ENCODE measurements at places on chromosomes 1 and 21.

DNA sequence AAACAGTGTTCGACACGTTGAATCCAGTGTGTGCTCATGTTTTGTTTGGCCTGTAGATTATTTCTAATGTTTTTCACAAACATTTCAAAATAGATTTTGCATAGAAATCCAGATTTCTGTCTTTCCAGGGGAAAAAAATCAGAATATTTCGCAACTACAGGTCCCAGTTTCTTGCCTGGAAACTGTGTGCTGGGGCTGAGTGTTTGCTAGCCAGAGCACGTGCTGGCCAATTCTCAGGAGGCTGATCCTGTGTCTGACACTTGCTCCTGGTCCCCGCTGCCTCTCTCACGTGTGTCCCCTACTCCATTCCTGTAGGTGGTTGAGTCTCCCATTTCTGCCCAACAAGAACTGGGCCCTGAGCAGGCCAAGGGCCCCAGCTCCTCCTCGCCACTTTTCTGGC is 2.4 kb downstream of the MAB21L3 start:
- DNase-seq: no peak

GRCh38 chr1:202589190-202589930 is 120.9 kb downstream of the SYT2 start:
- no peak for DNase-seq

- no peak for DNase-seq
Observed at GRCh38 chr1:168691541-168691940, 37.5 kb downstream of the DPT start.

DNA sequence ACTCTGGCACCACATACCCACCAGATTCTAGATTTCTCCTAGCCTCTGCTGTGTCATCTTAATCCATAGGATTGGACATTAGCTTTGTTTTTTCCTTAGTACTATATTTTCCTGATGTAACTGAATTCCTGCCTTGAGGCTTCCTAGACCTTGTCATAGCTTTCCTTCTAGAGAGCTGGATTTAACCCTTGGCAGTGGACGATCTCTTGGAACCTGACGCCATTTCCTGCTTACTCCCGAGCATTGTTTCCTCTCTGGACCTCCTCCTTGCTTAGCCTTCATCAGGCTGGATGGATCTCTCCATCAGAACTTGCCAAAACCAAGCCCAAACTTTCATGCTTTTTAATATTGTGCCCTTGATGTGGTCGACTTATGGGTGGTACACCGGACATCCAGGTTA is 1.5 kb downstream of the APOBEC4 start:
- DNase-seq: no peak

GRCh38 chr1:24293392-24294227 is 25.5 kb upstream of the GRHL3 start:
- no peak for DNase-seq

DNA sequence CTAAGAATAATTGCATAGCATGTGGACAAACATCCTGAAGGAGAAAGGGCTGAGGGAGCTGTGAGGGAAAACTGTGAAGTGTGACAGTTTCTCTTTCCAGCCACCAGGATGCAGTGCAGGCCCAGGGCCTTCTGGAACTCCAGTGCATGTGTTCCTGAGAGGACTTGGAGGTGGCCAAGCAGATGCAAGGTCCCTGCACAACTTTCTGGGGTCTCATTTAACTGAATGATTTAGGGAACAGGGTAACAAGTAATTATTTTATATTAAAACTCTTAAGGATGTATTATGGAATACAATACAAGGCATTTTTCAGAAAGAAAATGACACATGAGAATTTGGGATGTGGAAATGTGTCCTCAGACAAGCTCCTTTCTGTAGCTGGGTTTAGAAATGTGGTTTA is 61.2 kb upstream of the MCOLN3 start:
- DNase-seq: peak; percentile 39

DNA sequence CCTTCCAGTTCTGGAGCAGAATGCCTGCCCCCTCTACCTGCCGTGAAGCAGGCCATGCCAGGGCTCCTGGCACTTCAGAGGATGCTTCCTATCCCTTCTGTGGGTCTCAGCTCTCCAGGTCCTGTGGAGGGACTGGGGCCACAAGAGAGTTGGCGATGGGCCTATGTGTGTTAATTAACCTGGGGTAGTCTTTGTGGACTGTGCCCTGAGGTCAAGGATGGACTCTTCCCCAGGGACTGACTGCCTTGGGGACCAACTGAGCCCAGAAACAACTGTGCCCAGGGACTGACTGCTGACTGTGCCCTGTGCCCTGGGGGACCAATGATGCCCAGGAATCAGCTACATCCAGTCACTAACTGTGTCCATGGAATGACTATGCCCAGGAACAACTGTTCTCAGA is 37.5 kb upstream of the POU3F1 start:
- DNase-seq: no peak

DNA sequence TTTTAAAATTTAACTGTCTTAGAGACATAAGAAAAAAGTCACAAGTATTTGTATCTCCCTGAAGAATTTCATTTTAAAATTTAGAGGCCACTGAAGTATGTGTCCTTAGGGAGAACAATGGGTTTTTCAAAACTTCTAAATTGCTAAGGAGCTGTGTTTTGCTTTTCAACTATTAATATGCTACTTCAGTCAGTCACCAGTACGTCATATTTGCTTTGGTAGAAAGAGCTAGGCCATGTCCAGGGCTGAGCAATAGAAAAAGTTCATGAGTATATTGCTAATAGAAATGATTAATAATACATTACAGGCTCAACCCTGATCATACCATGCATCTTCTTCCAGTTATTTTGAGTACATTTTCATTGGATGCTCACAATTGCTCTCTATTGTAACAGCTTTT is 1.7 kb upstream of the SGIP1 start:
- no peak for DNase-seq

DNA sequence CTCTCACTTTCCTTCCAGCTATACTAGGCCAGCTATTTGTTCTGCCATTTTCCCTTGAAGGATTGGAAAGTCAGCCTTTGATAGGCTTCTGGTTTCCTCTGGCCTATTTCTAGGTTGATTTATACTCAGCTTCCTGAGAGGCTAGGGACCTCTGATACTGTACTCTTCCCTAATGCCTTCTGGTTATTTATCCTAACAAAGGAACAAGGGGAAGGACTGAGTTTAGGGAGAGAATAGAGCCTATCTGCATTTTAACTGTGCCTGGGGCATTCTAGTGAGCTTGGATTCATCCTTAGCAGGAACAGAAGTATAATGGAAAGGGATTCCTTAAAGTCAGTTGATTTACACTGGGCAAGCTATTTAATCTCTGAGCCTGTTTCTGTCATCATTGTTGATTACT is 11.8 kb upstream of the TMEM39B start:
- DNase-seq: no peak

GRCh38 chr1:227951624-227952373 is 4.1 kb upstream of the WNT9A start:
- no peak for DNase-seq

GRCh38 chr1:115729756-115730155 is 38.8 kb downstream of the CASQ2 start:
- no peak for DNase-seq

GRCh38 chr1:10796029-10796944 is at the start of gene CASZ1:
TSS of gene CASZ1 (minus strand) at chr1:10796646. CDS start at chr1:10693889, 102,757 bp downstream.
- no peak for DNase-seq

GRCh38 chr1:33577663-33578062 is 105.2 kb downstream of the ZSCAN20 start:
- no peak for DNase-seq

- no peak for DNase-seq
Observed at GRCh38 chr1:30762930-30763650, 5.5 kb upstream of the LAPTM5 start.

DNA sequence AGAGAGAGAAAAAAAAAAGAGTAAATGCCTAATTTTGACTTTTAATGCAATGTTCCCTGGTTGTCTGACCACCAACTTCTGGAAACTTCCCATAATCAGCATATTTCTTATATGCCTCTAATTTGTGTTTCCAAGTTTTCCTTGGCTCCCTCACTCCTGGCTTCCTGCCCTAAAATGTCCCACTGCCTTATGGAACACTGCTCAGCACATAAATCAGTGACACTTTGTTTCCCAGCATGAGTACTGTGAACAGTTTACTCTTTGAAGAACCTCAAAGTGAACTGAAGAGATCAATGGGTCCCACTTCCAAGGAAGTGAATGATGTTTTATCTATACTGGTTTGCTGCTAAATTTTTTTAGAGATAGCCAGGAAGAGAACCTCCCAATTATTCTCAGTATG is 271.3 kb upstream of the PRMT6 start:
- DNase-seq: no peak

GRCh38 chr1:201603613-201604232 is 64.8 kb downstream of the NAV1 start:
- DNase-seq: no peak

GRCh38 chr21:32467291-32467690 is 54.8 kb downstream of the EVA1C start:
- no peak for DNase-seq

DNA sequence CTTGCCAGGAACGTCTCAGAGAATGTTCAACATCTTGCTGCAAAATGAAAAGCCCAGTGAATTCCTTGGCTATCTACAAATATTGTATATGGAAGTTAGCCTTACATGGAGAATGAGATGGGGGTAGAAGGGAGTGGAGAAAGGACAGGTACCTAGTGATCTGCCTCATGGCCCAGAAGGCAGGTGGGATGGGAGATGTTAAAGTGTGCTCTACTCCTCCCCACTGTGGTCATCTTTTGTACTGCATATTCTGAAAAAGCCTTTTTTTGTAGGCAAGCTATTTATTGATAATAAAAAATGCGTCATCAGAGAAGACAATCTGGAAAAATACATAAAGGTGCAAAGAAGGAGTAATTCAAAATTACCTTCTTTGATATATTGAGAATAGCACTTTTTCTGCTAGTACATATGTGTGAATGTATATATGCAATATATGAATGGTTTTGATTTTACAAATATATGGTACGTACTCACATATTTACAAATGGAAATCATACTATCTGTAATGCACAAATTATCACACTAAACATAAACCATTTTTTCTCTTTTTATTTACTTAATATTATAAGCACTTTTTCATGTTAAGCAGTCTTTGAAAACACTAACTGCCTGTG is 19.1 kb upstream of the SLC5A9 start:
- DNase-seq: no peak

- DNase-seq: no peak
Observed at GRCh38 chr1:99950486-99950885, 19.3 kb upstream of the SLC35A3 start.

- DNase-seq: no peak
Observed at GRCh38 chr1:77543822-77544448, 138.5 kb downstream of the ZZZ3 start.

DNA sequence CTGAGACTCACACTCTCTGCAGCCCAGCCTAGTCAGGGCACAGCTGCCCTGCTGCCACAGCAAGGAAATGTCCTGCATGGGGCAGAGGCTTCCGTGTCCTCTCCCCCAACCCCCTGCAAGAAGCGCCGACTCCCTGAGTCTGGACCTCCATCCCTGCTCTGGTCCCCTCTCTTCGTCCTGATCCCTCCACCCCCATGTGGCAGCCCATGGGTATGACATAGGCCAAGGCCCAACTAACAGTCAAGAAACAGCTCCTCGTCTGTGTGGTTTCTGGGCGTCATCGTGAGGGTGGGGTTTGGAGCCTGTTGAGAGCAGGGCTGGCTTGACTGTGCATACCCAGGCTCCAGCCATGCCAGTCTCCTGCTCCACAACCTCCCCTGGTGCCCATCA is 19.5 kb downstream of the FAAH start:
- peak; percentile 13 for DNase-seq

DNA sequence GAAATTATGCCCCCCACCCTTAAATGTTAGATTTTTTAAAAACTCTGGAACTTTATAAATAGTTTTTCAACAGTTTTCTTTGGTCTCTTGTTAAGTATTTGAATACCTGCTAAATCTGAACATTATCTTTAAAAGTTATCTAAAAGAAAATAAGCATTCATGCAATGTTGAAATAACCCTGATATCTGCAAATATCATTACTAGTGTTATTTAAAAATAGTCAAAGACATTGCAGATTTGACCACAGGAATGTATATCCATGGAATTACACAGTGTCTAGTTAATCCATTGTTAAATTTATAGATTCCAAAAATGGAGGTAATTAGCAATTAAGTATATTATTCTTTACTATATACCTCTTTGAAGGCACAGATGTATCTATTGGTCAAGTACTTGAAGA is 42.0 kb downstream of the PRRX1 start:
- no peak for DNase-seq

- DNase-seq: no peak
Observed at GRCh38 chr1:59359325-59359724, 62.4 kb downstream of the FGGY start.

Measured in CD4-positive, alpha-beta T cell treated with Interleukin-1 beta for 1 hour (primary cell).